AML-193 (cell line): ENCODE measurements at places on chromosomes 5 and 9.

DNA sequence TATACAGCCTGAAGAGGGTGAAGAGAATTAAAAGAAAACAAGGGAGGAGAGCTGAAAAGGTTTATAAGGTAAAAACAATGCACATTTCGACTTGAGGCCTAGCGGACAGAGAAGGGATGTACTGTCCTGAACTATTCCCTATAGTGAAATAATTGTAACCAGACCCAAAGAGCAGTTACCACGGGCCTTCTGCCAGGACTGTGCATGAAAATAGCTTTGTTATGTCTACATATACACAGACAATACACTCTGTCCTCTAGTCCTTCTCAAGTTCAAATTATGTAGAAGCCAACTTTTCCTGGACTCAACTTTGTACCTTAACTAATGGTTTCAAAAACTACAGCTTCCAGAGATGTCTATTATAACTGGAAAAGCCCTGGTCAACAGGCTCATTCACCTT, 223.7 kb downstream of the PCSK5 start:
- DNase-seq: no peak

DNA sequence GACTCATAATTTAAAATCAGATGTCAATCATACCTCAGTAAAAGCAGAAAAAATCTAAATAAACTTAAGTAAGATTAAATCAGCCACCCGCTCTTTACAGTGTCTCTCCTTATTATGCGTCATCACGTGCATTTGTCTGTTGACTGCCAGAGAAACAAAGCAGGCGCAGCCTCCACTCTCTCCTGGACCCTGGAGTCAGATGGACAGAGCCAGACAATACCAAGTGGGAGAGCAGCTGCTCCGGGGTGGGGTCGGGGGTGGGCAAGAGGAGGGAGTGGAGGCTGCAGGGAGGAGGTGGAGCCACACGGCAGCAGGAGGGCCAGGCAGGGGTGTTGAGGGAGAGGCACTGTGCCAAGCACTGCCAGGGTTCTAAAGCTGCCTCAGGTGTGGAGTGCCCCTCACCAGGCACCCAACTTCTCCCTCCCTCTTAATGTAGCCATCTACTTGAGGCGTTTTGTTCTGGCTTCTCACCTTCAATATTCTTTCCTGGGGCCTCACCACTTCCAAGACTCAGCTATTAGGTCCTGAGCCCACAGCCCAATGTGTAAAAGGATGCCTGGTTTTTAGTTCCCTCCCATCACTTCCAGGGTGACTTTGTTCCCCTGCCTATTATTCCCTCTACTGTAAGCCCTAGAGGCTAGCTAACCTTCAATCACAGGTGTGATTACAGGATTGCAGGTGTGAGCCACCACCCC, 96.3 kb downstream of the GLDC start:
- DNase-seq: no peak

- no peak for DNase-seq
Measured at GRCh38 chr5:64603676-64604075, 86.6 kb upstream of the SHISAL2B start.

- no peak for DNase-seq
Measured at GRCh38 chr9:95605101-95605500, 88.3 kb upstream of the PTCH1 start.

DNA sequence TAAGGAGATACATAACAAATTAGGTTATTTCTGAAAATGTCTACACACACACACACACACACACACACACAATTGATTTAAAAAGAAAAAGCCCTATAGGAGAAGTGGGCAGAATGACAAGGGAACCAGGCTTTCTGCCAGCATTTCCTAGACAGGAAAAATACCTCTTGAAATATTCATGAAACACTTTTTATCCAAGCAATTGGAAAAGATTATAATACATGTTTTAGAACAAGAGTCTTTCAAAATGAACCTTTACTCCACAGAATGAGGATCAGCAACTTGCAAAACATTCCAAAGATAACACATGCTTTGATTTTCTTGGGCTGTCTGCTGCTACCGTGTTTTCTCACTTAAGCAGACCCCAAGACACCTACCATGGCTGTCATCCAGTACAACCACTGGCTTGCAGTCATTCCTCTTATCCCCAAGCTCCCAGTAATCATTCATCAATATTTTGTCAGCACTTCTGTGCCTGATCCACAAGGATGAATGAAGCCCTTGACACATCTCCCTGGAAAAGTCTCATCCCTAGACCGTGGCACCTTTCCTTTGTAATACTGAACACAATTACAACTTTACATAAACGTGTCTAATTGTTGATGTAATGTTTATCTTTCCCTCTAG, 717.1 kb upstream of the ZNF608 start:
- DNase-seq: no peak
